ENCODE measurements at places on chromosomes 1 and 21. TPM values are rescaled to one million over a fixed set of nuclear protein-coding genes. Genes with fewer than 3 reads are reported as not detected.

GRCh38 chr1:180912801-180913565, at the start of gene KIAA1614:
Gene KIAA1614 (plus strand): TSS chr1:180912897. CDS start chr1:180913244, 347 bp downstream.
- DNase-seq, result peak; percentile 83
- H3K36me3 ChIP-seq, result no peaks in the 10 kb centered on the region
- peaks cover 30% of the 10 kb centered on the region for H3K27me3 ChIP-seq
- peak within 1 kb of the TSS; percentile 67 for H3K4me3 ChIP-seq
- no peak within 1 kb of the TSS for H3K27ac ChIP-seq
- no peaks in the 10 kb centered on the region for H3K4me1 ChIP-seq

- H3K27me3 ChIP-seq, result peaks cover 10% of the 10 kb centered on the region
- no peak overlapping the region for H3K4me3 ChIP-seq
- no peak for DNase-seq
- H3K4me1 ChIP-seq, result peaks cover 2% of the 10 kb centered on the region
Measured at GRCh38 chr1:236149696-236150228, 7.4 kb downstream of the GPR137B start.

DNA sequence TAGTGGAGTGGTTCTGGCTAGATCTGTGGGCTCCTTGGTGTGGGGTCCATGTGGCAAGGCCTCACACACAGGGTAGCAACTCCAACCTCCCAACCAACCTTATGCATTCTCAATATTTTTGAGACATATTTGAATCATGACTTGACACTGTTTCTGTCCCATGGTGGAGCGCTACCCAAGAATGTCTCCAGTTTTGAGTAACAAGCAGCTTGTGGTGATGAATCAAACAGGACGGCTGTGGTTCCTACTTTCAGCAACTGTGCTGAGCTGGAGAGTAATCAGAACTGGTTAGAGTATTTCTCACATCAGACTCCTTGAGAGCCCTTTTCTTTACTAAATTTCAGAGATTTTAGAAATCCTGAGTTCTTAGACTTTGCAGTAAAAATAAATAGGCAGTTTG, 3.1 kb downstream of the LCE3D start:
- no peak overlapping the region for H3K4me3 ChIP-seq
- no peaks in the 10 kb centered on the region for H3K27me3 ChIP-seq
- DNase-seq, result no peak
- no peak overlapping the region for H3K27ac ChIP-seq
- no peaks in the 10 kb centered on the region for H3K36me3 ChIP-seq

GRCh38 chr1:206685334-206685768, 646 bp downstream of the MAPKAPK2 start:
- peaks cover 40% of the 10 kb centered on the region for H3K27me3 ChIP-seq
- H3K4me3 ChIP-seq, result peak overlapping the region; percentile 93
- H3K4me1 ChIP-seq, result peaks cover 19% of the 10 kb centered on the region
- H3K27ac ChIP-seq, result peak overlapping the region; percentile 76
- no peaks in the 10 kb centered on the region for H3K36me3 ChIP-seq

DNA sequence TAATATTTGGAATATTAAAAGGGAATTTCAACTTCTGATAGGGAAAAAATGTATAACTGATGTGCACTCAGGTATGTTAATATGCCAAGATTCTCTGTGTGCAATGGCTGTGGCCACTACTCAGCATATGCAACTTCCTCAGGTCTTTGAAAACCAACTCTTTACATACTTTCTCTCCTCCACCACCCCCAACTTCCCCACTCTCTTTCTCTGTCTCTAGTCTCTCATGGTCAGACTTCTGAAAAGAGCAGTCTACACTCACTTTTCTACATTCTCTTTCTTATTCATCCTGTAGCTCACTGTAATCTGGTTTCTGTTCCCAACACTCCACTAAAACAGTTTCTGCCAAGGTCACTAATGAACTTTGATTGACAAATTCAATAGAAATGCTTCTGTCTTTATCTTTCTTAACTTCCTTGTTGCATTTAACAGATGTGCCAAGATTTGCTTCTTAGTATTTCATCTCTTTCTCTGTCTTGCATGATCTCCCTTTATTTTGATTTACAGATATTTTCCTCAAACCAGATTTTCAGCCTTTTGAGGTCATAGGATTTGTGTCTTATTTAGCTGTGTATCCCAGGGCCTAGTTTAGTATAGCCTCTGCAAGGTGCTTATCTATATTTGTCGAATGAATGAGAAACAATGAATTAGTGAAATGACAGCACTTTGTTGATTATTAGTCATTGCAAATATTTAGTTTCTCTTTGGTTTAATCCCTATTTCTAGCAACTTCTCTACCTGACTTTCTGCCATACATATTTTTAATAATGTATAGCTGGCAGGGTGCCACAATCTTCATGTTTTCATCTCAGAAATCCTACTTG, 168.9 kb downstream of the LMO4 start:
- H3K27me3 ChIP-seq, result no peaks in the 10 kb centered on the region
- DNase-seq, result no peak
- no peaks in the 10 kb centered on the region for H3K36me3 ChIP-seq
- no peaks in the 10 kb centered on the region for H3K4me1 ChIP-seq

GRCh38 chr1:17892225-17892624, 137.1 kb downstream of the ACTL8 start:
- peak; percentile 13 for DNase-seq
- H3K27ac ChIP-seq, result no peak overlapping the region
- H3K36me3 ChIP-seq, result no peaks in the 10 kb centered on the region
- H3K27me3 ChIP-seq, result peaks cover 10% of the 10 kb centered on the region
- H3K4me3 ChIP-seq, result no peak overlapping the region

- H3K4me3 ChIP-seq, result peak overlapping the region; percentile 64
- no peaks in the 10 kb centered on the region for H3K27me3 ChIP-seq
Measured at GRCh38 chr1:54409156-54410142, 3.3 kb upstream of the SSBP3 start.

GRCh38 chr1:59410457-59410856, 113.6 kb downstream of the FGGY start:
- no peak overlapping the region for H3K4me3 ChIP-seq
- no peaks in the 10 kb centered on the region for H3K4me1 ChIP-seq
- DNase-seq, result no peak
- H3K27me3 ChIP-seq, result no peaks in the 10 kb centered on the region

- no peak overlapping the region for H3K4me3 ChIP-seq
- no peaks in the 10 kb centered on the region for H3K36me3 ChIP-seq
- peaks cover 5% of the 10 kb centered on the region for H3K4me1 ChIP-seq
Measured at GRCh38 chr1:30754684-30755171, 2.8 kb downstream of the LAPTM5 start.

GRCh38 chr1:200707116-200707515, 31.6 kb upstream of the CAMSAP2 start:
- no peak overlapping the region for H3K27ac ChIP-seq
- no peaks in the 10 kb centered on the region for H3K36me3 ChIP-seq
- H3K27me3 ChIP-seq, result no peaks in the 10 kb centered on the region
- DNase-seq, result no peak
- no peak overlapping the region for H3K4me3 ChIP-seq

DNA sequence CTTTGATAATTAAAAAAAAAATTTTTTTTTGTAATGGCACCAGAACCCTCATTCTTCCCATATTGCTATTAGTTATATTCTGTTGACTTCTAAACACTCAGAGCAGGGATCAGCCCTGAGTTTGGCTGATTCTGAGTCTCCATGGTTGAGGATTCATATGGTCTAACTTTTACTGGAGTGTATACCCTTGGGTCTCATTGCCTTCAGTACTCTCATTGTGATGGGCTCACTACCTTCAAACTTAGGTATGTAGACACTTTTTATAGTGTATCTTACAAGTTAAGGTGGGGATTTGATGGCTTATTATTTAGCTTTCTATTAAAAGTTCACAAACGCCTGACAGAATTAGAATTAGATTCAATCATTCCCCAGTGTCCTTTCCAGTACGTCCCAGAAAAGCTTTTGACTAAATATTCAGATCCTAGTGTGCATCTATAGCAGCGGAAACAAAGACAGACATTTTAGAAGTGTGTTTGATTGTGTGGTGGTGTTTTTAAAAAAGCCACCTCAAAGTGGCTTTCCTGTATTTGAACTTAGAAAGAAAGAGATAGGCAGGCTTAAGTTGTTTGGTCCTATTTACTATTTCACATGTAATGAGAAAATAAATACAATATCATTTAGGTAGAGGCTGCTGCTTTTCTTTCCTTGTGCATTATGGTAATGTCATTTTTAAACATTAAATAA, 1.4 kb downstream of the MACF1 start:
- peaks cover 14% of the 10 kb centered on the region for H3K4me1 ChIP-seq
- H3K36me3 ChIP-seq, result no peaks in the 10 kb centered on the region
- no peak for DNase-seq
- H3K27ac ChIP-seq, result no peak overlapping the region
- no peak overlapping the region for H3K4me3 ChIP-seq

- peak; percentile 73 for DNase-seq
- no peaks in the 10 kb centered on the region for H3K36me3 ChIP-seq
- H3K4me3 ChIP-seq, result peak overlapping the region; percentile 81
Measured at GRCh38 chr1:1001057-1001783, 1.3 kb upstream of the HES4 start.

GRCh38 chr21:43034101-43034500, 41.5 kb downstream of the CBS start:
- H3K27ac ChIP-seq, result no peak overlapping the region
- no peak overlapping the region for H3K4me3 ChIP-seq
- no peaks in the 10 kb centered on the region for H3K27me3 ChIP-seq
- no peaks in the 10 kb centered on the region for H3K4me1 ChIP-seq

DNA sequence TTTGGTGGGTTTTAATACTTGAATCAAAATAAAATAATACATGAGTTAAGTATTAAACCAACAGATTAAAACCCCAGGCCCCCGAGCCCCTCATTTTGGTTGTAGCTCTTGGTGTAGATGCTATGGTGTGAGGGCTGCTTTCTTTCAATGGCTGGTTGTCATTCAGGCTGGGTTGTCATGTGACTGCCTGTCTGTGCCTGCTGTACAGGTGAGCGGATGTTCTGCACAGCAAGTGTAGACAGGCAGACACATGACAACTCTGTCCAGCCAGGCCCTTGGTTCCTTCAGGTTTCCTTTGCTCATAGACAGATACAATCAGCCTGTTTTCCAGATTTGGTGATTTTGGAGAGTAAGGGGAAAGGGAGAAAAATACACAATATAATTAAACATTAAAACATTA, 281.9 kb upstream of the C1orf105 start:
- DNase-seq, result no peak
- H3K4me3 ChIP-seq, result no peak overlapping the region
- no peak overlapping the region for H3K27ac ChIP-seq
- no peaks in the 10 kb centered on the region for H3K36me3 ChIP-seq
- no peaks in the 10 kb centered on the region for H3K27me3 ChIP-seq

- DNase-seq, result peak; percentile 92
- peaks cover 43% of the 10 kb centered on the region for H3K27me3 ChIP-seq
- H3K4me3 ChIP-seq, result no peak overlapping the region
Measured at GRCh38 chr1:7942214-7942921, 1.7 kb upstream of the TNFRSF9 start.

GRCh38 chr1:151401125-151401788, 1.9 kb downstream of the PSMB4 start:
- no peak overlapping the region for H3K27ac ChIP-seq
- no peak for DNase-seq
- H3K36me3 ChIP-seq, result peaks cover 55% of the 10 kb centered on the region
- H3K4me3 ChIP-seq, result peak overlapping the region; percentile 96

DNA sequence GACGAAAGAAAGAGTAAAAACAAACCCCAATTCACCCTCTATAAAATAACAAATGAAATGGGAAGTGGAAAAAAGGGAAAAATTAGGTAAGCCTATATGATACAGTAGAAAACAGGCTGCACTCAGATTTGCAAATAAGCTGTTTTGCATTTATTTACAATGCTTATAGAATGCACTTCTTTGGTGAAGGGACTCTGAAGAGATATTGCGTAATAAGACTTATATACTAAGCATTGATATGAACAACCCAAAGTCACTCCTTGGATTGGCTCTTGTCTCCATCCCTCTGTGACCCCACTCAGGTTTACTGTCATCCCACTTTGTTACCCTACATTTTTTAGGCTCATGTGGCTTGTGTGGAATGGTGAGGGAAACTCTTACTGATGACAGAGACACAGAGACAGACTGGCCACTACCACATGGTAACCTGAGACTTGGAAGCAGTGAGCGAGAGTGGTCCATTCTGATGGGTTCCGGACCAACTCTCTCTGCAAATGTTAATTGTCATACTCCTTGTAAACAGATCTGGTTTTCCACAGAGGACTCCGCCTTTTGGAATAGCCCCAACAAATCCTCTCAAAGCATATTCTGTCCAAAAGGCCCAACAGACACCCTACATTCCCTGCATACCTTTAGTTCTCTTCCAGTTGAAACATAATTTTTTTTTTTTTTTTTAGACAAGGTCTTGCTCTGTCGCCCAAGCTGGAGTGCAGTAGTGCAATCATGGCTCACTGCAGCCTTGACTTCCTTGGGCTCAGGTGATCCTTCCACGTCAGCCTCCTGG, 11.0 kb downstream of the GSTM5 start:
- no peaks in the 10 kb centered on the region for H3K36me3 ChIP-seq
- no peak for DNase-seq
- no peak overlapping the region for H3K4me3 ChIP-seq
- no peak overlapping the region for H3K27ac ChIP-seq
- H3K4me1 ChIP-seq, result no peaks in the 10 kb centered on the region

DNA sequence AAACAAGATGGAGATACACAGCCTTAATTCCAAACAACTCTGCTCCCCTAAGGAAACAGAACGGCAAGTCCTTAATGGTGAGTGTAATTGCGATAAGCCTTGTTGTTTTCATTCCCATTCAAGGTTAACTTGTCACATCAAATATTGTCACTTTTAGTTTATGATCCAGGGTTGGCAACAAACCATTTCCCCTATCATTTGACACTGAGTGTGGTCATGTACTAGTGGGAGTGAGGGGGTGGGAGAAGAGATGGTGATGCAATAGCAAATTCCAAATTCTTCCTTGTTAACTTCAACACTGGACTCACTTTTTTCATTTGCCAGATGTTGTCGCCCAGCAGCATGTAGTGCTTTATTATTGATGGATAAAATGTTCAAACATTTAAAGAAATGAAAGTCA, 140.4 kb downstream of the ZNF326 start:
- H3K27ac ChIP-seq, result no peak overlapping the region
- H3K4me3 ChIP-seq, result no peak overlapping the region
- DNase-seq, result no peak
- H3K27me3 ChIP-seq, result no peaks in the 10 kb centered on the region
- peaks cover 6% of the 10 kb centered on the region for H3K4me1 ChIP-seq

- no peak overlapping the region for H3K4me3 ChIP-seq
- H3K36me3 ChIP-seq, result no peaks in the 10 kb centered on the region
- DNase-seq, result no peak
- no peaks in the 10 kb centered on the region for H3K27me3 ChIP-seq
- H3K4me1 ChIP-seq, result no peaks in the 10 kb centered on the region
- H3K27ac ChIP-seq, result no peak overlapping the region
Measured at GRCh38 chr1:29676496-29676895, 440.2 kb downstream of the PTPRU start.

The WDR64 gene
- total RNA-seq, result not detected

The RGS8 gene
- 5.6 TPM for total RNA-seq

The NBPF10 gene
- total RNA-seq, result 1.8 TPM

The ZNHIT6 gene
- 11.3 TPM for total RNA-seq

The CLEC20A gene
- 0.40 TPM for total RNA-seq

The REN gene
- not detected for total RNA-seq

The SLC9A1 gene
- total RNA-seq, result 27.6 TPM

The DDAH1 gene
- total RNA-seq, result 25.3 TPM

The TMEM200B gene
- 54.8 TPM for total RNA-seq
